Right atrium auricular region (tissue), 2 donors: ENCODE measurements at places on chromosomes 2 and 18. TPM values are rescaled to one million over a fixed set of nuclear protein-coding genes. Genes with fewer than 3 reads are reported as not detected.

DNA sequence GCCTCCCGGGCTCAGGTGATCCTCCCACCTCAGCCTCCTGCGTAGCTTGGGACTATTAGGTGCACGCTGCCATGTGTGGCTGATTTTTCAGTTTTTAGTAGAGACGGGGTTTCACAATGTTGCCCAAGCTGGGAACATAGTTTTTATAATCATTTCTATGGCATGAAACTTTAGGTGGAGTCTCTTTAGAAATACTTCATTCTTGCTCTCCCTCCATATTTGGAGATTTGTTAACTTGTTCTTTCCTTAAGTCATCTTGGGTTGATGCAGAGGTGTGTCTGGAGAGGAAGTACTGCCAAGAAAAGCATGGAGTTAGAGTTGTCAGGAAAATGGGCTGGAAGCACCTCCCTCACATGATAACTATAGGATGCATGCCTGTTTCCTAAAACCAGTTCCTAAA is 17.4 kb downstream of the ZNF532 start:
- DNase-seq: no peak

DNA sequence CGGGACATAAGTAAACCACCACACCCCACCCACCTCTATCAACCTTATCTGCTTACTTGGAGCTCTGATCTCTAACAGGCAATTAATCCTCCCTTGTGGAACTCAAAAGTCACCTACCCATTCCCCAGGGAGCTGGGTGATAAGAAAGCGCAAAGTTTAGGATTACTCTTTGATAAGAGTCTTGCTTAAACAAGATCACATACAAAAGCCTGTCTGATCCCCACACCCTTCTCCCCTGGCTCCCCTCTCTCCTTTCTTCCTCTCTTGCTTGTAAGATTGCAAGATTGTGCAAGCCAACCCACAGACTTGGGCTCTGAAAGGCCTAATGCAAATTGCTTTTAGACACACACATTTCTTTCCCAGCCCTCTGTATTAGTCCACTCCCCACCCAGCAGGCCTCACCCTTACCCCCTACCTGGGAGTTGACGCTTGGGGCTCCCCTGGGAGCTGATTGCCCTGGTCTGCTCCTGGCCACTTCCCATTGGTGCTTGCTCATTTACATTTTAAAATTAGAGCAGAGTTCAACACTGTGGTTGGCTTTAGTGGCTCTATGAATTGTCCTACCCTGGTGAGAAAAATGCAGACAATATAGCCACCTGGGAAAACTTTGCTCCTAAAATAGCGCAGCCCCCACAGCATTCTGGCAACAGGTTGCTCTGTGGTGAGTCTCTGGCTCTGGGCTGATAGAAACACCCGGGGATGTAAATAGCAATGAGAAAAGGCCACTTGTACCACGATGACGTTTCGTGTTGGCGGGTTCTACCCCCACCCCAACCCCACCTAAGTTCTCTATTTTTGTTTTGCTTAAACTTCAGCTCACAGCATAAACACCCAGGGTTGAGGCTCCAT is 92.8 kb upstream of the MSH2 start:
- DNase-seq: no peak

DNA sequence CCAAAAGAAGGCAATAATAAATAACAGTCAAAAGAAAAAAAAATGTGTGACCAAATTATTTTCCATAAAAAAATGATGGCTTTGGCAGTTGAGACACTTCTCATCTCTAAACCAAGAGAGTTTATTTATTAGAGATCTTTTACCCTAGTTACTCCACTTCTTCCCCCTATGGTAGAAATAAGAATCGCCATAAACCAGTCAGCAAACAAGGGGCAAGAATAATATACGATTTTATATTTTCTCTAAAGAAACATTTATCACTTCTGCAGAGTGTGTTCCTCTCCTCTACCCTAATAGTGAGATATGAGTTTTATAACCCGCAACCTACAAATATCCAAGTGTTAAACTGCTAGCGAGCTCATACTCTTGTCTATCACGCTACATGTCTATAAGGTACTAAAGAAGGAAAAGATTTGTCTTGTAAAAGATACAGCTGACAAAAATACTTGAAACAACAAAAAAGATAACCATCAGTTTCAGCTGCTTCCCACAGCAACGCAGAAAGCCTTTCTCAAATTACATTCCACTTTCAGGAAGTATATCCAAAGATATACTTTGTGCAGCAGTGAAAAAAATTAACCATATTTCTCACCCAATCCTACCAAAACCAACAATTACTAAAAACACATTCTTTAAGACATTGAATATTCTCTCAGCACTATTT is 2.3 kb downstream of the RNF103 start:
- no peak for DNase-seq

GRCh38 chr18:3495691-3496430 is 45.9 kb downstream of the TGIF1 start:
- DNase-seq: no peak

DNA sequence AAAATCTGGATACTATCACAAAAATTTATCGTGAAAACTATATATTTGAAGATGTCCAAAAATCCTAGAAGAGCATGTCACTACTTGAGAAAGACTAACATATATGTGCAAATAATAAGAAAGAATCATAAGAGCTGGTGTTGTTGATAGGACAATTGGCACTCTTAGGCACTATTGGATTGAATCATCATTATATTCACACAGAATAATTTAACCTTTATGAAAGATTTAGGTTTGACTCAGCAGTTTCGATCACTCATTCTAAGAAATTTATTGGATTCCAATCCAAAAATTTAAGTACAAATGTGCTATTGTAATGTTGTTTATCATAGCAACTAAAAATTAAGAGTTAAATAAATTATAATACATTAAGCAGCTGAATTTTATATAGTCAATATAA is 503.6 kb downstream of the SPAG16 start:
- DNase-seq: no peak

DNA sequence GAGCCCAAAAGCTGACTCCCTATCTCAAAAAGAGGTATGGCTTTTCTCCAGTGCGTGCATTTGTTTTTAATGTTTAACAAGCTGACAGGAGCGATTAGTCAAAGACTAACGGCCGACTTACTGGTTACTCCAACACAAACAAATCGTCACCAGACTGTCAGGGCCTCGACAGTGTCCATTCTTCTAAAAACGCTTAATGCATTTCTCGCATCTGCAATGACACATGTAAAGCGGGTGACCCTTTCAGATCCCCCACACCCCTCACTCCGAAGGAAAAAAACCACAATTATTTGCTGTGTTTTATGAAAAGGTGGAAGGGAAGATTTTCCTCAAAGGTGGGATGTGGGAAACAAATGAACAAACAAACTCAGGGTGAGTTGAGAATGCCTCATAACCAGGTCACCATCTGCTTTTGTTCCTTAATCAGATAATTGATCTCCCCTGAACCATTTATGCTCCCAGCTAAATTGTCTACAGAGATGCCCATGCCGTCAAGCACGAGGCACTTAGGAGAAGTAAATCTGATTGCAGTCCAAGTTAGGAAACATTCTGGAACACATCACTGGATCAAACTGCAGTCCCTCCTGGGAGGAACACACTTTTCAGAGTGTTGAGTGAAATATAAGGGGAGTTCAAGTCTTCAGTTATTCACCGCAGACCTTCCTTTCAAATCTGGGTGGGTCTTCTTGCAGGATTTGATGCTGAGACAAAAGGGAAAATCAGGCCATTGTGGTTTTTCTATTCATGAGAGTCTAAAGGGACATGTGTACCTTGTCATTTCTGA is 340.8 kb downstream of the CMPK2 start:
- no peak for DNase-seq

- DNase-seq: no peak
These were observed 98.8 kb downstream of the RHBDD1 start for GRCh38 chr2:226934546-226935201.

DNA sequence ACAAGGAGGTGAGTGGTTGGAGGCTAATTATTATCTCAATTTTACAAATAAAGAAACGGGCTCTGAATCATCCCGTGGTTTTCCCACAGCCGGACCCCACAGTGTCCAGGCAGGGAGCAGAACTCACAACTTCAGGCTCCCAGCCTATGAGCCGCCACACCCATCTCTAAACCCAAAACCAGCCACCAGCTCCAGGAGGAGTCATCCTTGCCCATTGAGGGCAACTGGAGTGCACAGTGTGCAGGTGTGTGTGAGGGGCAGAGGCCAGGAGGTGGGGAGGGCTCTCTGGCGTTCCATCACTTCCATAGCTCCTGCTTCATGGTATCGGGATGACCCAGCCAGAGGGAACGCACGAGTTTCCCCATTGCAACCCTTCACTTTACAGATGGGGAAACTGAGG is 144.5 kb downstream of the CYP26B1 start:
- DNase-seq: no peak

DNA sequence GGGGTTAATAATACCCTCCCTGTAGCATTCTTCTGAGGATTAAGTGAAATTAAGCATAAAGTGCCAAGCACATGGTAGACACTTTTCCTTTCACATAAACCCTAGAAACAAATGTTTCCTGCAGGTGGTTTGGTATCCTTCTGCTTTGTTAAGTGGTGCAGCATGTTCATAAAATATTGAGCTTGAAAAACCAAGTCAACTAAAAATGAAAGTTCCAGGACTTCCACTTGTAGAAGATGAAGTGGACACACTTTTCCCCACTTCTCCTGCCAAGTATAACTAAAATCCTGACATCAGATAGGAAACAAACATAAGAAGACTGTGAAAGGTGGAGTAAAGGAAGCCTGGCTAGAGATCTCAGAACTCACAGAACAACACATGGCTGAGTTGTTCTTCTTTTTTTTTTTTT is 90.5 kb downstream of the COLEC12 start:
- DNase-seq: no peak

DNA sequence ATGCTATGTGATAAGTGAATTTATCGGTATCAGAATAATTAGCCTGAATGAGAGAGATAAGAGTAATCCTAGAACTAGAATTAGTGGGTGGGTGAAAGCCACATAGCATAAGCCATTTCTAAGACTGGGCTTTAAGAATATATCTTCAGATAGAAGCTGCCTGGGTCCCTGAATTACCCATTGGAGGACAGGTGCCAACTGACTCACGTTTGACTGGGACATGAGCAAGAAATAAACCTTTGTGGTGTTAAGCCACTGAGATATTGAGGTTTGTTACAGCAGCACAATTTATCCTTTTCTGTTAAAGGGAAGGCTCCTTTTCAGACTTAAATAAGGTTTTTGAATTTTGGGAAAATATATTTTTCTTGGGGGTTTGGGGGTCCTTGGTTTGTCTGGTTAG is 95.9 kb downstream of the POLE4 start:
- DNase-seq: no peak

DNA sequence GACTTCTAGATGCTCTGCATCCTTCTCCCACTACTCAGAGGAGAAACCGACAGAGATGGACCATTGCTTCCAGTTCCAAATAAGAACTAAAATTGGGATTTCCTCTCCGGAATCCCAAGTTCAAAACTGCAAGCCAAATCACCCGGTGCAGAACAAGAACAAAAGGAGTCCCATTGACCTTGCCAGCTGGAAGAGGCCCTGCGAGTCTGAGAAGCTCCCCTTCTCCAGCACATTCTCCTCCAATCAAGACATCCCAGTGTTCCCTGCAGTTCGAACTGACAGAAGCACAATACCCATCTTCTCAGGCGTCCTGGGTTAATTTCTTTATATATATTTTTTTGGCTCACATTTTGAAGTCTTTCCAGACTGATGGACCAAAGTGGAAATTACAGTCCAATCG is 195.3 kb upstream of the MEIS1 start:
- no peak for DNase-seq

GRCh38 chr2:22557406-22557805 is 827.6 kb upstream of the KLHL29 start:
- DNase-seq: no peak

GRCh38 chr2:195392446-195393336 is 264.3 kb upstream of the SLC39A10 start:
- no peak for DNase-seq

ADAM23 gene
- 7.6 TPM for total RNA-seq

GREB1 gene
- total RNA-seq: 7.6 TPM

GULP1 gene
- total RNA-seq: 10.5 TPM
